SJSA1 (cell line): ENCODE measurements at places on chromosomes 7 and 10. TPM values are rescaled to one million over a fixed set of nuclear protein-coding genes. Genes with fewer than 3 reads are reported as not detected.

Gene GHRHR
- not detected in 2 replicates for total RNA-seq

Gene PLAC9
- not detected in 2 replicates for total RNA-seq

Gene MKX
- not detected in 2 replicates for total RNA-seq

Gene ENTPD1
- not detected in 2 replicates for total RNA-seq

Gene IDE
- 51.3 and 59.6 TPM in 2 replicates for total RNA-seq

Gene ACBD7
- total RNA-seq: 7.3 and 9.1 TPM in 2 replicates

Gene CHAT
- total RNA-seq: not detected in 2 replicates

Gene PILRA
- 0.18 and 1.7 TPM in 2 replicates for total RNA-seq

Gene OR2F2
- 0.13 TPM in 1 of 2 replicates, not detected in the other for total RNA-seq

Gene HYAL4
- total RNA-seq: not detected in 2 replicates

Gene OR2A5
- not detected in 2 replicates for total RNA-seq

Gene TMEM213
- not detected in 2 replicates for total RNA-seq

Gene SLC26A5
- not detected in 2 replicates for total RNA-seq

- peak; percentile 45 for DNase-seq
Observed at GRCh38 chr7:127792528-127793342, 140.7 kb downstream of the SND1 start.

- no peak for DNase-seq
Observed at GRCh38 chr10:34667177-34667576, 147.9 kb downstream of the PARD3 start.

DNA sequence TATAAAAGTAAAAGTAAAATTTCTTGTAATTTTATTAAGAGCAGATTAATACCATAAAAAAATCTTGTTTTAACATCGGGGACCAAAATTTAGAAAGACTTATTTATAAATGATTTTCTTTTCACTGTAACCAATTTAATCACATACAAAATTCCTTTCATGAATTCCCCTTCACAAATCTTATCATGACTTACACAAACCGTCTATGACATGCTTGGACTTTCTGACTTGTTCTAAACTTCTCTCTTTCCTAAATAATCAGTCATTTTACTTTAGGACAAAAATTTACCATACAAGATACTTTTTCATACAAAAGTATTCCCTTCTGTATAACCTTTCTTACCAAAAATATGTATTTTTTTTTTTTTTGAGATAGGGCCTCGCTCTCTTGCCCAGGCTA lies 9.3 kb downstream of the CROT start:
- no peak for DNase-seq

DNA sequence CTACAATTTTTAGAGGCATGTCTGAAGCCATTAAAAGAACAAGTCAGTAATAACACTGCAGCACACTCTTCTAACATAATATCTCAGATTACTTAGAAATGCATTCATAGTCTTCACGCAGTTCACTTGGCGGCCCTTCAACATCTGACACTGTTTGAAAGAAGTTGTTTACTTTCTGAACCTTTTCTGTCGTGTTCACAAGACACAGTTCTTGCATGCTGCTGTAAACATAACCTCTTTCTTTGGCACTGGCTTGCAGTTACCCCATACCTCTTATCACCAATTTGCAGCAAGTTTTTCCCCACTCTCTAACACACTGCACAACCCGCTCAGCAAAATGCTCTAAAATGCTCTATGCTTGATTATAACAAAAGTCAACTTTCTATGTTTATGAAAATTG lies 12.0 kb downstream of the PIP4K2A start:
- no peak for DNase-seq

GRCh38 chr7:123367484-123368122 lies 166.8 kb downstream of the IQUB start:
- DNase-seq: peak; percentile 32

DNA sequence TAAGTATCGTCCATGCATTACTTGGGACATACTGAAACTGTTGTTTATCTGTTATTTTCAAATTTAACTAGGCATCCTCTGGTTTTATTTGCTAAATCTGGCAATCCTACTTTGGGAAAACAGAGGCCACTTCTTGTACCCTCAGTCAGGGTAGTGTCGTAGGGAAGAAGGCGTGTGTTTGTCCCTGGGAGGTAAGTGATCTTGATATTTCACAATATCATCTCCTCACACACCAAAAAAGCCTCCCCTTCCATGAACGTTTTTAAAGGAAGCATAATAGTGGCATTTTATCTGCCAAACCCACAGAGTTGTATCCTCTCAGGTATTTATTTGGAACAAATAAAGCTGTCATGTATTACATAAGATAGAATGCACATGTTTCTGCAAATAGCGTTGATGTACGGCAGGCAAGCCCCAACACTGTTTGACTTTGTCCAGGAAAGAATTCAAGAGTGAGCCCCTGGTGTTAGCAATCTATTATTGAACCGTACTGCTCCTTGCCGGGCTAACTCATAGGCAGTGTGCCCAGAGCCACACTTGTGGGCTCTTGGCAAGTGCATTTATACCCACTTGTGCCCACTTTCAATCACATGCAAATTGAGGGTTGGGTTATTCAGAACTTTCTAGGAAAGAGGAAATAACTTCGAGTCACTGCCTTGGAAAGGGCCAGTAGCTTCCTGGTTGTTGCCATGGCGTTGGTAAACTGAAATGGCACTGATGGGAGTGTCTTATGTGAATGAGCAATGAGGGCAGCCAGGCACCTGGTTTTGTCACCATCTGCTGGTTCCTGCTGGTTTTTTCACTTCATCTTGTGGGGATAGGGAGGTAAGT lies 266.0 kb downstream of the USP6NL start:
- no peak for DNase-seq

GRCh38 chr10:81917666-81918065 lies 42.7 kb downstream of the NRG3 start:
- DNase-seq: no peak

DNA sequence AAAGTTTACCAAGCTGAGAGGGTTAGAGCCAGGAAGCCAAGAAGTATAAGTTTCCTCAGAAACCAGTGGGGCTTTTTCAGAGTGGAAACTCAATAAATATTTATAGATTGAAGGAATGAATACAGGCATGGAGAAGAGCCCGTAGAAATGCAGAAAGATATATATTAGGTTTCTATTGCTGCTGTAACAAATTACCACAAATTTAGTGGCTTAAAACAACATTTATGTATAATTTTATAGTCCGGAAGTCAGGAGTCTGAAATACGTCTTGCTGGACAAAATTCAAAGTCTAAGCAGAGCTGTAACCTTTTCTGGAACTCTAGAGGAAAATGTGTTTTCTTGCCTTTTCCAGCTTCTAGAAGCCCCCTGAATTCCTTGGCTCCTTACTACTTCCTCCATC lies 107.3 kb upstream of the SEMA3D start:
- DNase-seq: no peak

GRCh38 chr10:59611048-59611447 lies 98.6 kb downstream of the SLC16A9 start:
- DNase-seq: no peak

DNA sequence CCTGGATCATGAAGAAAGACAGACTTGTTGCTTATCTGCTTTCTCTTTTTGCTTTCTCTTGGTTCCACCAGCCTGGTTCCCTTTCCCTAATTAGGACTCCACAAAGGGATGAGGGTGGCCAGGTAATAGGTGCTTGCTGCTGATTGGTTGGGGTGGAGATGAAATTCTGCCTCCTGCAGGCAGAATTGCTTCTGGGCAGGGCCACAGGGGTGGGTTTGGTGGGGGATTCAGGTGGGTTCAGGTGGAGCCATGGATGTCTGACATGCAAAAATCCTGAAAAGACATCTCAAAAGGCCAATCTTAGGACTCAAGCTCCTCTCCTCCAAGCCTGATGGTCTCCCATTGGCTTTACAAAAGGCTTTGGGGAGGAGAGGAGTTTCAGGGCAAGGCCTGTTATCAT lies 25.4 kb upstream of the ACHE start:
- DNase-seq: no peak

GRCh38 chr7:156446990-156447389 lies 193.6 kb upstream of the RNF32 start:
- DNase-seq: no peak

DNA sequence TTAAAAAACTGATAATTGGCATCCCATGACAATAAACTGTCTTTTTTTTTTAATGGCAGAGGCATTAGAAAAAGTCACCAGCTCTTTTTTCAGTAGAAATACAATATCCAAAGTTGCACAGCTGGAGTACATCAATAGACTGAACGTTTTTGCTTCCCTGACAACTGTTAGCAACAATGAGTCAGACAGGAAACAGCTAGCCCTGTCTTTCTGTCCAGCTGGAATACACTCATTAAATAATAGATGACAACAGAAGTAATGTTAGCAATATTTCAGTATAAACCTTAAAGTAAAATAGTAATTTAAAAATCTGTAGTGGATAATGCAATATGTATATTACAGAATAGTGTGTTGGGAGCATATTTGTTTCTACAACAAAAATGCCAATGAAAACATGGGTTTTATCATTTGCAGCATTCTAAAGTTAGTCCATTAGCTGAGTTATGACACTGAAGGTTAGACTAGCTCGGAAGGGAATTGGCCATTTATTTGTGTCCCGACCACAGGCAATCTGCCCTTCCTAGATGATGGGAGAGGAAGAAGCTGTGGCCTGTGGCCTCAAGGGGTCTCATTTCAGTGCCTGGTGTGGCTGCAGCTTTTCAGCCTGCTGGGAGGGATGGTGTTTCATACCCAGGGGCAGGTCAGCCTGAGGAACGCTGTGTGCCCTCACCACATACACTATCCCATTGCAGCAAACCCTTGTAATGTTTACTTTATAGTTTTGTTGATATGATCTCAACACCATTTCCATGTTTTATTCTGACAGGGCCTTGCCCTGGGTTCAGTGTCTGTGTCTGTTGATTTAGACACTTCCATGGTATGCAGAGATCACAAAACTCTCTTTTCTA lies 173.3 kb downstream of the SLC16A9 start:
- no peak for DNase-seq
